ENCODE measurements at places on chromosomes 4 and X. TPM values are rescaled to one million over a fixed set of nuclear protein-coding genes. Genes with fewer than 3 reads are reported as not detected.

Gene OTC
- total RNA-seq = not detected

Gene FAM184B
- total RNA-seq = 0.10 TPM

Gene STARD8
- total RNA-seq = 1.6 TPM

Gene SH2D1A
- total RNA-seq = not detected

Gene SETD7
- 121 TPM for total RNA-seq

Gene SSX1
- not detected for total RNA-seq

Gene CXCL3
- total RNA-seq = 1.5 TPM

Gene XAGE1A
- not detected for total RNA-seq

Gene PTPN13
- 48.9 TPM for total RNA-seq

Gene IL3RA
- total RNA-seq = not detected

Gene RPS6KA6
- 2.3 TPM for total RNA-seq

Gene UBE2D3
- total RNA-seq = 256 TPM

Gene PPBP
- not detected for total RNA-seq

Gene SYP
- total RNA-seq = 0.59 TPM

Gene NR3C2
- total RNA-seq = 1.4 TPM

Gene DUX4
- total RNA-seq = not detected

Gene ZNF732
- total RNA-seq = 0.13 TPM

Gene RNF212
- total RNA-seq = 15.3 TPM

Gene LNX1
- 9.1 TPM for total RNA-seq

Gene KCNE5
- total RNA-seq = 0.52 TPM

Gene STOX2
- 1.1 TPM for total RNA-seq

Gene MTNR1A
- not detected for total RNA-seq

Gene GLOD5
- not detected for total RNA-seq

Gene NAA11
- total RNA-seq = not detected

Gene PHEX
- 0.46 TPM for total RNA-seq

Gene RADX
- 1.4 TPM for total RNA-seq

Gene F9
- total RNA-seq = not detected

Gene GPC3
- 19.5 TPM for total RNA-seq

Gene HNRNPD
- total RNA-seq = 26.0 TPM

Gene PRRG1
- total RNA-seq = 12.8 TPM

Gene GAGE2A
- total RNA-seq = not detected

Gene ALG13
- 58.5 TPM for total RNA-seq

Gene HTR2C
- not detected for total RNA-seq

Gene TMEM271
- total RNA-seq = not detected

Gene ABCG2
- total RNA-seq = 7.2 TPM

Gene SASH3
- not detected for total RNA-seq

Gene CABS1
- not detected for total RNA-seq

Gene SULT1E1
- 10.7 TPM for total RNA-seq
